RPMI7951 (cell line): ENCODE measurements at places on chromosomes 3 and 15. TPM values are rescaled to one million over a fixed set of nuclear protein-coding genes. Genes with fewer than 3 reads are reported as not detected.
A peak's percentile ranks its signal among the peaks of the same experiment; 100 is the strongest.

SEC62 gene
- total RNA-seq = 21.3 and 25.8 TPM in 2 replicates

DUOXA2 gene
- total RNA-seq = not detected in 2 replicates

BNC1 gene
- 6.6 and 8.8 TPM in 2 replicates for total RNA-seq

IL17RE gene
- not detected in 2 replicates for total RNA-seq

CDCP1 gene
- total RNA-seq = 75.6 and 78.0 TPM in 2 replicates

PLSCR2 gene
- not detected in 2 replicates for total RNA-seq

TTBK2 gene
- 8.9 and 14.6 TPM in 2 replicates for total RNA-seq

FMN1 gene
- total RNA-seq = 5.0 and 5.8 TPM in 2 replicates

CYP11A1 gene
- total RNA-seq = not detected in 2 replicates

SERINC4 gene
- total RNA-seq = not detected in 2 replicates

CAMP gene
- 0.20 TPM in 1 of 2 replicates, not detected in the other for total RNA-seq

GOLGA8S gene
- total RNA-seq = 0.48 and 0.78 TPM in 2 replicates

POLQ gene
- total RNA-seq = 9.9 and 10.9 TPM in 2 replicates

CFAP44 gene
- total RNA-seq = 0.59 and 1.6 TPM in 2 replicates

EPHA6 gene
- not detected in 2 replicates for total RNA-seq

DNA sequence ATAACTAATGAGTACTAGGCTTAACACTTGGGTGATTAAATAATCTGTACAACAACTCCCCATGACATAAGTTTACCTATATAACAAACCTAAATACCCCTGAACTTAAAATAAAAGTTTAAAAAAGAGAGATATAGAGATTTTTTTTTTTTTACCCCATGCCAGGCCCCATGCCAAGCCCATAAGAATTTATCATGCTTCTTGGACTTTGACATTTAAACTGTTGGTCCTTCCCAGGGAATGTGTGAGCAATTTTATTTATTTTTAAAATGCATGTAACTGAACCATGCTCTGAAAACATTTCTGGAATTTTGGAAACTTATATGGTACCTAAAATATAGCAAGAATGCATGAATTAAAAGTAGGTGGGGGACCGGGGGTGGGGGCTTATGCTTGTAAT lies 26.3 kb downstream of the KLHL6 start:
- no peak for DNase-seq

- no peak for DNase-seq
Observed at GRCh38 chr3:38687321-38687720, 37.8 kb upstream of the SCN5A start.

DNA sequence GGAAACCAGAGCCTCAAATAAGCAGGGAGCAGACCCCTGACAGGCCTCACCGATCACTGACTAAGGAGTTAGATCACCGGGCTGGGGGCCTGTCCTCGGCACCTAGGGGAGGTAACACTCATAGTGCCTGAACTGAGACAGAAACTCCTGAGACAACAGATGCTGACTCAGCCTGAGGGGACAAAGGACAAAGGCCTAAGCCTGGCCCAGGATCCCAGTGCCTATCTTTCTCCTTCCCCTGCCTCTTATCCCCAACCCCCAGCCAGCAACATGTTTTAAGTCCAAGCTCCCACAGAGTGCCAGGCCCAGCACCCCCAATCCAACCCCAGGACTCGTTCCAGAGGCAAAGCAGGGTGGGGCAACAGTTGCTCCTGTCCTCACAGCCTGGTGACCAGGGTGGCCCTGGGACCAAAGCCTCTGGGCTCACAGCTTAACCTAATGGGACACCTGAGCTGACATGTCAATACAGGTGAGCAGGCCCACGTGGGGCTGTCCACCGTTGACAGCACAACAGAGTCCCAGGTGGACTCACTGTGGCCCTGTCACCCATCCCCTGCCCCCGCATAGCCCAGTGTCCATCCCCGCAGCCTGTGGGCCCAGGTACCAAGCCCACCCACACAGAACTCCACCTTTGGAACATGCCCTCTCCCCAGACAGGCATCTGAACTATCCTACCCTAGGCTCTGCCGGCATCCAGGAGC lies 37.4 kb downstream of the ADCY5 start:
- no peak for DNase-seq

- DNase-seq = peak; percentile 1
Observed at GRCh38 chr3:88595026-88595425, 445.3 kb downstream of the C3orf38 start.

- peak; percentile 98 for DNase-seq
Observed at GRCh38 chr3:159191447-159191846, 389.6 kb downstream of the MFSD1 start.

GRCh38 chr15:44647036-44647435 lies 16.4 kb downstream of the SPG11 start:
- no peak for DNase-seq

DNA sequence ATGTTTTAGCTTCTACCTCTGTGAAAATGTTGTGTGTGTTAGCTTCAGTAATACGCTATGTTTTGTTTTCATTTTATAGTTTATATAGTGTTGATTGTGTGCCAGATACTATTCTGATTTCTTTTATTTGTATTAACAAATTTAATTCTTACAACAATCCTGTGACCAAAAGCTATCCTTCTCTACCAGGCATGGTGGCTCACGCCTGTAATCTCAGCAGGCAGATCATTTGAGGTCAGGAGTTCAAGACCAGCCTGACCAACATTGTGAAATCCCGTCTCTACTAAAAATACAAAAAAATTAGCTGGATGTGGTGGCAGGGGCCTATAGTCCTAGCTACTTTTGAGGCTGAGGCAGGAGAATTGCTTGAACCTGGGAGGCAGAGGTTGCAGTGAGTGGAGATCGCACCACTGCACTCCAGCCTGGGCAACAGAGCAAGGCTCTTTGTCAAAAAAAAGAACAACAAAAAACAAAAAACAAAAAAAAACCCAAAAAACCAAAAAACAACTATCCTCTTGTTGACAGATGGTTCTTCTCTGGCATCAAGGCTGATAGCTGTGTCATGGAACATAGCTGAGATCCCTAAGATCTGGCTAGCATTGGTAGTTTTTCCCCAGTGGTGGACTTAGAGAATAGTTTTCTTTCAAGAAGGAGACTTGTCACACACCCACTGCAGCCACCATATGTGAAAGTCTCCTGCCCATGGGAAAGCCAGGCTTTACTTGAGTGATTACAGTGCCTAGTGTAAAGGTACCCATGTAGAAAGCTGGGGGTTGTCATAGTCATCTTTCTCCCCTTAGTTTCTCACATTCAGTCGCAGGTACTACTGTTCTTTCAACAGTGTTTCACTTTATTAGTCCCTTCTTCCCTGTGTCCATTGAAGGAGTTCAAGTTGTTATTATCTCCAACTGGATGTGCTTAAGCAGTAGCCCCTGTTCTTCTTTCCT lies 116.5 kb downstream of the UBE2E2 start:
- no peak for DNase-seq

GRCh38 chr3:126889276-126890201 lies 93.4 kb upstream of the PLXNA1 start:
- no peak for DNase-seq

DNA sequence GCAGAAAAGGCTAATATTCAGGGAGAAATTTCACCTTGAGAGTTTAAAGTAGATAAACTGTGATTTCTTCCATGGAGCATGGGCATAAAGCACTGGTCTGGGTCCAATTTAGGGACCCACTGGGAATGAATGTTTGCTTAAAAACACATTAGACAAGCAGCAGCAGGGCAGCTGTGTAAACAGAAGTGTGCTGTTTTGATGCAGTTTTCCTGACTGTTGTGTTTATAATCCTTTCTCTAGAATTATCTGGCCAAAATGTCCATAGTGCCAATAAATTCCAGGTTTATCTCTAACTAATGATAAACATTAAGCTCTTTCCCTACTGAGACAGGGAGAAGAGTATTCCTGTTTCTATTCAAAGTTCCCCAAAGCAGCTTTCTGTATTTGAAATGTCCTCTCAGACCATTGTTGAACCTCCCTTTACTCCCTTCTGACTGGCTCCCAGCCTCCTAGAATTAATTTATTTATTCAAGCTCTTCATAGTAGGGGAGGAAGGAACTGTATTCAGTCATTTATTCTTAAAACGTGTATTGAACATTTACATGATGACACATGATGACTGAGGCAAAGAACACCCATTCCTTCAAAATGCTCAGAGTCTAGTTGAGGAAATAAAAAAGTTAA lies 7.0 kb upstream of the TM4SF18 start:
- DNase-seq = peak; percentile 39

GRCh38 chr3:197936819-197937384 lies 13.1 kb upstream of the RPL35A start:
- DNase-seq = no peak

DNA sequence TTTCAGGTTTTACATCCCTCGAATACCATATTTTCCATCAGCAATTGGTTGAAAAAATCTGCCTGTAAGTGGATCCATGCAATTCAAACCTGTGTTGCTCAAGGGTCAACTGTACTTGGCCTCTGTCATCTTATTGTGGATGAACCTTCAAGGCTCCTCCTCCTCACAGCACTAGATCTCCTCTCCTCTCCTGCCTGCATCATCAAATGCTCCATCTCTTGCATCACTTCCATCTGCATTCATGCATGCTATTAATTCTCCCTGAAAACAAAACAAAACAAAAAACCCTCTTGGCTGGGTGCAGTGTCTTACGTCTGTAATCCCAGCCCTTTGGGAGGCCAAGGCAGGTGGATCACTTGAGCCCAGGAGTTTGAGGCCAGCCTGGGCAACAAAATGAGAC lies 10.1 kb downstream of the BCL2L10 start:
- peak; percentile 74 for DNase-seq

DNA sequence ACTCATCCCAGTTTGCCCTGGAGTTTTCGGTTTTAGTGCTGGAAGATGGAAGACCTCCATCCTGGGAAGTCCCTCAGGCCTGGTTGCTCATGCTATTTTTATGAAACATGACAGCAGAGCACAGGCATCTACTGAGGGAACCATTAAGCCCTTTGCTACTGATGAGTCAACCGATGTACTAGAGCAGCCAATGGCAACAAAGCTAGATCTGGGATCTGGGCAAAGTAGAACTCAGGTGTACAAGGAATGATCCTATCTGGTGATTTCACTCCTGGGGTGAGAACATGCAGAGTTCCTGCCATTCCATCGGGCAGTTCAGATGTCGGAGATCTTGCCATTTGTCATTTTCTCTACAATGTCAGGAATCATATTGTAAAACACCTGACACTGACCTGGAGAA lies 166.2 kb upstream of the NSMCE3 start:
- no peak for DNase-seq

GRCh38 chr3:185561958-185562357 lies 9.6 kb upstream of the LIPH start:
- no peak for DNase-seq

- no peak for DNase-seq
Observed at GRCh38 chr15:99427668-99428361, 138.0 kb upstream of the MEF2A start.

- DNase-seq = no peak
Observed at GRCh38 chr3:17195192-17195611, 310.4 kb downstream of the PLCL2 start.

- DNase-seq = no peak
Observed at GRCh38 chr3:197406266-197406665, 107.9 kb upstream of the DLG1 start.

GRCh38 chr3:191412759-191413158 lies 48.2 kb upstream of the PYDC2 start:
- peak; percentile 98 for DNase-seq

- DNase-seq = peak; percentile 38
Observed at GRCh38 chr3:185929192-185930151, 8.3 kb downstream of the TRA2B start.

- peak; percentile 61 for DNase-seq
Observed at GRCh38 chr3:30934208-30934550, 39.7 kb upstream of the GADL1 start.

- DNase-seq = no peak
Observed at GRCh38 chr15:90171623-90172022, 29.5 kb upstream of the SEMA4B start.

GRCh38 chr3:965826-966225 lies 127.0 kb upstream of the CNTN6 start:
- no peak for DNase-seq

DNA sequence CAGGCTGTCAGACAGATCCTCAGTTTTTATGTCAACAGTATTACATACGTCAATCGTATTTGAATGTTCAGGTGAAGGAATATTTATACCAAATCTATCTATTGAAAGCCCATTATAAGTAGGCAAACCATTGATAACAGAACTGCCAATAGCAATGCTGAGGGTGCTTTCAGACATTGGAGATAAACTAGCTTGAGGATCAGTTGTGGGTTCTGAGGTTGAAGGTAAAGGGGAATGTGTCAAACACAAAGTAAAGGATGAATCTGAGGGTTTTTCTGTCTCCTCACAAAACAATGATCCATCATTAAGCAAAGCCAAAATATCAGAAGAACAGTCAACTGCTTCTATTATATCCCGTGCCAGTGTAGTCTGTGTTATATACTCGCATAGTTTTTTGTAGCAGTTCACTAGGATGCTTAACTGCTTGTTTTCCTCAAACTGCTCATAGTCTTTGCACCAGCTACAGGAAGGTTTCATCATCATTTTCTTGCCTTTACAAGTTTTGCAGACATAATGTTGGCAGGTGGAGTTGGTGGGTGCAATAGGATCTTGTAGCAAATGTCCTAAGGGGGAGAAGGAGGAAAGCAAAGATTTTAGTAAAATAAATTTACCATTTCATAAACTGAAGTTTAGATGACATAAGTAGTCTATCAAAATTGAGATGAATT lies 43.8 kb downstream of the MSL2 start:
- DNase-seq = no peak

DNA sequence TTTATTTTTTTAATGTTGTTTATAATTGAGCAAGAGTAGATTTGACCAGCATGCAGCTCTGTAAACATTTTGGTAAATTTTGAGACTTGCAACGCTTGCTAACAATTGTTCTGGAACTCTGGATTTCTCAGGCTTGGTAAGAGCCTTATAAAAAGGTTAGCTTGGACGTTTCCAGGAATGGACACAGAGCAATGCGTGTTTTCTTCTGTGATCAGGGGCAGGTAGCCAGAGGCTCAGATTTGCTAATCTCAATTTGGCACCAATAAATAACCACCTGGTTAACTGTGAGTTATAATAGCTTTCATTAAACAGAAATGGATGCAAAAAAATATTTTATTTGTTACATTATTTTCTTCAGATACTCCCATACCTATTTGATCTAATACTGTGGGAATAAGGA lies 39.8 kb downstream of the CADM2 start:
- DNase-seq = no peak

DNA sequence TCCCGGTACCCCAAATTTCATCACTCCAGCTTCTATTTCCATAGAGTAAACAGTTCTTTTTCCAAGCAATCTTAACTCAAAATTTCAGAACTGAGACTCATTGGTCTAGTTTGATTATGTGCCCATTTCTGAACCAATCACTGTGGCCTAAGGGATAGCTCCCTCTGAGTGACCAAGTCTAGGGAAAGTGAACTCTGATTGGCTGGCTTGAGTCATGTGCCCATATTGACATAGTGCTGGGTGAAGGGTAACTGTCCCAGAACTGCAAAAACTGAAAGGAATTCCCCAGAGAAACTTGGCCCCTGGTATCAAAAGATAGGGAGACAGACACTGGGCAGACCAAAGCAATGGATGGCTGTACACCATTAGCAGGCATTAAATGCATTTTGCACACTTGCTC lies 171.2 kb upstream of the WNT5A start:
- no peak for DNase-seq

GRCh38 chr3:196120291-196120951 lies 38.5 kb upstream of the TFRC start:
- DNase-seq = no peak

- DNase-seq = no peak
Observed at GRCh38 chr3:133439563-133439962, 39.7 kb downstream of the BFSP2 start.
